Right atrium auricular region (tissue), 2 donors: ENCODE measurements at places on chromosomes 11 and 22.

DNA sequence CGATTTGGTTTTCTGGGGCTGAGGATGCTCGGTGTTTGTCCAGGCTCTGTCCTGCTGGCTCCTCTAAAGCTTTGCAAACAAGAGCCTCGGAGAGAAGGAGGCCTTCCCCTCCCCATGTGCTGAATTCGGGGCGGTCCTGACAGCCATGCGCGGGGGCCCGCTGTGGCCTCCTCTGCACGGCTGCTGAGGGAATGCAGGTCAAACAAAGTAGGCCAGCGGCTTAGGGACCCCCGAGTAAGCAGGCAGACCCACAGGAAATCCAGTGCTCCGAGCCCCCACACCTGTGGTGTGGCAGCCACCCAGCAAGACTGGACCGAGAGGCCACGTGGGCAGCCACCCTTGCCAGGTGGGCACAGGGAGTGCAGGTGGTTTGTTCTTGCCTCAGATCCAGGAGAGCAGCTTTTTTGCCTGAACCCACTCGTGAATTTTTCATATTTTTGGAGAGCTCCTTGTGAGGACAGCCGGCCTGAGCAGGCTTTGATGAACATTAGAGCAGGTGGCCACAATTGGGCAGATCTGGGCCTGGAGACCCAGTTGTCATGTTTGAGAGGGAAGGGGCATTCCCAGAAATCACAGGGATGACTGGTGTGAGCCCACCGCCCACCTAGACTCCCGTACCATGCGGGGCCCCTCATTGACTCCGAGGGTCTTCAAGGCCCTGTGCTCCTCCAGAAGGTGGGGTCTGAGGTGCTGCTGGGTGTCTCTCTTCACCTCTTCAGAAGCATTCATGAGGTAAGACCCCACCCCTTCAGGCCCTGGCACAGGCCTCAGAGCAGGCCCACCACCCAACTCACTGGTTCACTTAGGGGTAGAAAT is 43.0 kb upstream of the KCNQ1OT1 start:
- DNase-seq = no peak

GRCh38 chr22:50115693-50116092 is 25.9 kb downstream of the MOV10L1 start:
- DNase-seq = no peak

- no peak for DNase-seq
Measured at GRCh38 chr11:61552108-61552635, 28.7 kb downstream of the SYT7 start.

DNA sequence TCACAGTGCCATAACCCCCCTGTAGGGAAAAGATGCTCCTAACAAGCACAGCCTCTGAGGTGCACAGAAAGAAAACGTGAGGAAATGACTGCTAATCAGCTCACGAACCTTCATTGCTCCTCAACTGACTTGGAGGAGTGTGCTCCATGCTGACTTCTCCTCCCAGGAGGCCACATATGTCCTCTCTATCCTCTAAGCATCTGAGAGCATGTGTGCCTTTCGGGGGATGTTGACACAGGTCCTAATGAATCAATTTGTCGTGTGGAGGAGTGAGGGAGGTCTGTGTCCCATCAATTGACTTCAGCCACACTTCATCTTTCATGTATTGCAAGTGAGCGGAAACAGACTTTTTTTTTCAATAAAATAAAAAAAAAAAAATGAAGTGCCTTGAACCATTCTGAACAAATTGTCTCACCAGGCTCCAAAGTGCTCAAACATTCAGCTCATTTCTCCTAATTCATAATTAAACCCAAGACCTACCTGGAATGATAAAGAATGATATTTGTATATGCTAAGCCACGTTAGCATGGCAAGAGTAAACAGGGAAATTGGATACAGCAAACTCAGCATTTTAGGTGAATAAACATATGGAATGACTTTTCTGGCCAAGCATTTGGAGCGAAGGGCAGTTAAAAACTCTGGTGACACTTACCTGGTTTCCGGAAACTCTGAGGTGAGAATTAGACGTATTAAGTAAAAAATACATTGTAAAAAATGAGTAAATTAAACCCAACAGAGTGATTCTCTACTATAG is 317.6 kb upstream of the FAT3 start:
- no peak for DNase-seq

GRCh38 chr22:44304911-44305310 is 7.8 kb downstream of the SHISAL1 start:
- no peak for DNase-seq

GRCh38 chr11:92711926-92712325 is 257.5 kb upstream of the MTNR1B start:
- DNase-seq = no peak

GRCh38 chr11:43756575-43756974 is 76.0 kb downstream of the HSD17B12 start:
- no peak for DNase-seq

DNA sequence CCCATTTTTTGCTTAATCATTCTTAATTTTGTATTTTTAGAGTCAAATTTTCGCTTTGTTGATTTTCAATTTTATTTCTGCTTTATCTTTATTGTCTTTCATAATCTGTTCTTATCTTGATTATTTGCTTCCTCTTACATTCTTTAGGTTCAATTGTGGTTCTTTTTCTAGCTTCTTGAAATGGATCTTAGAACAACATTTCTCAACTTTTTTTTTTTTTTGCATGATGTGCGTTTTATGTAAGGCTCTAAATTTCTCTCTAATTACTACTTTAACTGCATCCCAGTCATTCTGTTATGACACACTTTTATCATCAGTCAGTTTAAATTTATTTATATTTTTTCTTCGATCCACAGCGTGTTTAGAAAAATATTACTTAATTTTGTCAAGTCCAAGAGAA is 65.2 kb upstream of the PARVA start:
- no peak for DNase-seq
